ENCODE measurements at places on chromosomes 7 and 10.

GRCh38 chr10:80509403-80510161, 28.1 kb upstream of the SH2D4B start:
- DNase-seq = no peak

DNA sequence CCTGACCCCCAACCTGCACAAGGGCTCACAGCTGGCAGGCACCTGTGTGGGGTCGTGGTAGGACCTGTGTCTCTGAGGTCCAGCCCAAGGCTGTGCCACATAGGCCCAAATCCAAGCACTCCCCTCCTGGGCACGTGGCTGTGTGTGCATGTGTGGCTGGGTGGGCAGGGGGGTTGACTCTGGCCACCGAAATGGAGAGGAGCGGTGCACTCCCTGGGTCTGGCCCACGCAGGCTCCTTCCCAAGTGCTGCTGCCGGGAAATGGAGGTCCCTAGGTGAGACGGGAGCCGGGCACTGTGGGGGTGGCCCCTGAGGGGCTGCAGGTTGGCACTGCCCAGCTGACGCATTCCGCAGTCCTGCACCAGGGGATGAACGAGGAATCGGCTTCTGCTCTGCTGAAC, 528.1 kb downstream of the DNAJB6 start:
- no peak for DNase-seq

DNA sequence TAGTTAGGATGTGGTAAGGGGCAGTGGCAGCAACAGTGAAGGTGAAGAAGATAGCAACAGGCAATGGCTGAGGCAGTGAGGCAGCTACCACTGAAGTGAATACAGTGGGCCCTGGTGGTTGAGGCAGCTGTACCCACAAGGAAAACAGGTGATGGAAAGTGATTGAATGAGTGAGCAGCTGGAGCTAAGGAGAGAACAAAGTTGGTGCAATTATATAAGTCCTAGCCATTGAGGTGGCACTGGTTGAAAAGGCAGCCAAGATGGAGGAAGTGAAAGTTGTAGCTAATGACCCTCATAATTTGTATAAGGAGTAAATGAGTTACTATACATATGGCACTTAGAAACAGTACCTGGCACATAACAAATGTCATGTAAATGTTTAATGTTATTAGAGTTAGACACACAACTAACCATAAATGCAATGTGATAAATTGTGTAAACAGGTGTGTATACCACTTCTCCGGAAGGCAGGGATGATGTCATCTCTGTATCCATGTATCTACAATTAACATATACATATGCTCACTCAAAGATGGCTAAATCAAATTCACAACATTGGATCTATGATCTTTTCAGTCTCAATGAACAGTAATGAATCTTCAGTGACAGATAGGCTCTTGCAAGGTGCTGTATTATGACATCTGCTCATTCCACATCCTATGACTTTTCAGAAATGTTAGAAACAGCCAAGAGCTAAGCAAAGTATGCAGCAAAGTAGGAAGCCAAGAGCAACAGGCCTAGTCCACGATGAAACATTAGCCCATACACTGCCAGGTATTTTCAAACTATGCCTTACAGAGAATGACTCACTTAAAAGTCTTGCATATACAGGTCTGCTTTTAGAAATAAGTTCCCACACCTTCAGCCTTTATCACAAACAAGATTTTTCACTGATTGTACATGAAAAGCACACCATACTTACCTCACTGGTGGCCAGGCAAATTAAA, 10.7 kb downstream of the XPNPEP1 start:
- DNase-seq = no peak

- DNase-seq = no peak
These were observed 13.9 kb downstream of the DNAJC1 start for GRCh38 chr10:21989453-21990154.

DNA sequence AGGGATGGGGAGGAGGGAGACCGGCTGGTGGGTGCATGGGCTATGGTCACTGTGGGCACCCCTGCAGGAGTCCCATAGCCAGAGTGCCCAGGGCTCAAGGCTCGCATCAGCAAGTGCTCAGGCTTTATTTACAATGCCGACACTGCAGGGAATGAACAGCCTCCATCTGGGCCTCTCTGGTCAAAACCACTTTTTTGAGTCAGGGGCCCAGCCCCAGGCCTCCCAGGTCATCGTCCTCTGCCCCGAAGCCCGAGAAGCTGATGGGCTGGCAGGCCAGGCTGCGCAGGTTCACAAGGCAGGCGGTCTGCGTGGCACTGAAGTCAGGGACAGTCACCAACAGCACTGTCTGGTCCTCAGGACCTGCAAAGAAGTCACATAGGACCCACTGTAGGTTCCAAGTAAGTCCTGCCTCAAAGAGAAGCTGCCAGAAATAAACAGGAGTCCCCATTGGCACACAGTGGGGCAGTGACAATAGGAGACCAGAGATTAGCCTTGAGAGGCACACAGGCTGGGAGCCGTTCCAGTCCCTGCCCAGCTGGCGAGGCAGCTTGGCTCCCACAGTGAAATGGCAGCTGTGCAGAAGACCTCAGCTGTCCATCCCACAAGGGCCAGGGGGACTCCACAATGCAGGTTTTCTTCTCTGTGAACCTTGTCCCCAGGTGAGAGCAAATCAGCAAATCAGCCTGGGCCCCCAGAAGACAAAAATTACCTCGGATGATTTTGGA, 8.6 kb downstream of the POLD2 start:
- no peak for DNase-seq

DNA sequence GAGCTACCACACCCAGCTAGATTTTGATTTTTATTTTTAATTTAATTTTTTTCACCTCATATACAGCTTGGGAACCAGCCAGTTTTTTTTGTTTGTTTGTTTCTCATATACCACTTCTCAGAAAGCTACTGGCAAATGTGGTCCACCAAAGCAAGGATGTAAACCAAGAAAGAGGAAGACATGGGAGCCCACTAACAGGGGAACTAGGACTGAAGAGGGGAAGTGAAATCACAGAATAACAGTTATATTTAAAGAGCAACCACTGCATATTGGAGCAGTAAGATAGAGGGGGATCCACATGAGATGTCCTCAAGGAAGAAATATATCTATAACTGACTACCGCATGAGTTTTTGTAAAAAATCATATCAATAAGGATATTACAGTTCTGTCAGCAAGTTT, 10.5 kb downstream of the CPVL start:
- no peak for DNase-seq

GRCh38 chr7:47497367-47498096, 84.4 kb downstream of the TNS3 start:
- DNase-seq = no peak

DNA sequence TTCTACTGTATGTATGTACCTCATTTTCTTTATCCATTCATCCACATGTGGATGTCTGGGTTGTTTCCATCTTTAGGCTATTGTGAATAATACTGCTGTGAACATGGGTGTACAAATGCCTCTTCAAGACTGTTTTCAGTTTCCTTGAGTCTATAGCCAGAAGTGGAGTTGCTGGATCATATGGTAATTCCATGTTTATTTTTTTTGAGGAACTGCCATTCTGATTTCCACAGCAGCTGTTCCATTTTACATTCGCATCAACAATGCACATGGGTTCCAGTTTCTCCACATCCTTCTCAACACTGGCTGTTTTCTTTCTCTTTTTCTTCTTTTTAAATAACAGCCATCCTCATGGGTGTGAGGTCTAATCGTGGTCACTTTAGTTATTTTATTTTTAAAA, 69.9 kb upstream of the CTBP2 start:
- DNase-seq = no peak

- DNase-seq = no peak
These were observed 333.0 kb downstream of the GRID1 start for GRCh38 chr10:86033581-86033980.

DNA sequence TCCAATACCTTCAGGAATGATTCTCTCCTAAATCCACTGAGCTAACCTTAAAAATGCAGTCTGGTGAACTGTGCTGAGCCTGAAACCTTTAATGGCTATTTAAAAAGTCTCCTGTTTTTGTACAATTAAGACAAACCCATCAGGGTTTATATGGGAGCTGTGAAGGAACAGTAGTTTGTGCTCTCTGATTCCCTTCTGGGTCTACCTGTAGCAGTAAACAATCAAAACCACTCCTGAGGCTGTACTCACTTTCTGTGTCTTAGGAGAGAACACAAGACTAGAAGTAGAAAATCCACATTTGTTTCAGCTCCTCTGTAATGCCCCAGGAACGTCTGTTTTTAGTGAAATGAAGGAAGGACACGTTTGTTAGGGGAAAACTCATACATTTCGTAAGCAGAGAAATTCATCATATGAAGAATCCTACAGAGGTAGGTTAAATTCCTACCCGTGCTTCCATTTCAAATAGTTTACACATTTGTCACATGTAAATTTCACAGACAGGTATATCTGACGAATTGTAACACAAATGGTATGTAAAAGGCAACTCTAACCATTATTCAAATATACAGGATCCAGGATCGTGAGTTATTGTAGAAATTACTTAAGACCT, 2.6 kb downstream of the CUX1 start:
- DNase-seq = no peak

Measured in activated CD4-positive, CD25-positive, alpha-beta regulatory T cell treated with anti-CD3 and anti-CD28 coated beads, Interleukin-2, amount 50 U/mL, for 72 hours (primary cell).